Stimulated activated CD8-positive, alpha-beta memory T cell treated with anti-CD3 and anti-CD28 coated beads, Interleukin-15, amount 100 ng/mL, for 1 hour (primary cell): ENCODE measurements at places on chromosomes 5 and 9.
A peak's percentile ranks its signal among the peaks of the same experiment; 100 is the strongest.

DNA sequence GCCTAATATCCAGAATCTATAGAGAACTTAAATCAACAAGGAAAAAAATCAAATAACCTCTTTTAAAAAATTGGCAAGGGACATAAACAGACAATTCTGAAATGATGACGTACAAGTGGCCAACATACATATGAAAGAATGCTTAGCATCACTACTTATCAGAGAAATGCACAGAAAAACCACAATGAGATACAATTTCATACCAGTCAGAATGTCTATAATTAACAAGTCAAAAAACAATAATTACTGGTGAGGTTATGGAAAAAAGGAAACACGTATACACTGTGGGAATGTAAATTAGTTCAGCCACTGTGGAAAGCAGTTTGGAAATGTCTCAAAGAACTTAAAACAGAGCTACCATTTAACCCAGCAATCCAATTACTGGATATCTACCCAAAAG, 1192.0 kb downstream of the CDH12 start:
- DNase-seq: no peak

DNA sequence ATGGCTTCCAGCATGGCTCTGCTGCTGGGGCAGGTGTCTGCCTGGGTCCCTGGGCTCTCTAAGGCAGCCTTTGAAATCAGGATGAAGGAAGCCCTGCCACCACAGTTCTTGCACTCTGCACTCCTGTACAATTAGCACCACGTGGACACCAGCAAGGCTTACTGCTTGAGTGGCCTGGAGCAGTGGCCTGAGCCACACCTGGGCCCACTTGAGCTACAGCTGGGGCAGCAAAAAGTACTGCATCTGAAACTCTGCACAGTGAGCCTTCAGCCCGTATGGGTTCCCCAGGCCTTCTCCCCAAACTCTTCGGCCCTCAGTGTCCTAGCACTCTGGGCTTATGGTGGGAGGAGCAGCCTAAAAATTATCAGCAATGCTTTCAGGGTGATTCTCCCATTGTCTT, 8.0 kb upstream of the INIP start:
- no peak for DNase-seq

DNA sequence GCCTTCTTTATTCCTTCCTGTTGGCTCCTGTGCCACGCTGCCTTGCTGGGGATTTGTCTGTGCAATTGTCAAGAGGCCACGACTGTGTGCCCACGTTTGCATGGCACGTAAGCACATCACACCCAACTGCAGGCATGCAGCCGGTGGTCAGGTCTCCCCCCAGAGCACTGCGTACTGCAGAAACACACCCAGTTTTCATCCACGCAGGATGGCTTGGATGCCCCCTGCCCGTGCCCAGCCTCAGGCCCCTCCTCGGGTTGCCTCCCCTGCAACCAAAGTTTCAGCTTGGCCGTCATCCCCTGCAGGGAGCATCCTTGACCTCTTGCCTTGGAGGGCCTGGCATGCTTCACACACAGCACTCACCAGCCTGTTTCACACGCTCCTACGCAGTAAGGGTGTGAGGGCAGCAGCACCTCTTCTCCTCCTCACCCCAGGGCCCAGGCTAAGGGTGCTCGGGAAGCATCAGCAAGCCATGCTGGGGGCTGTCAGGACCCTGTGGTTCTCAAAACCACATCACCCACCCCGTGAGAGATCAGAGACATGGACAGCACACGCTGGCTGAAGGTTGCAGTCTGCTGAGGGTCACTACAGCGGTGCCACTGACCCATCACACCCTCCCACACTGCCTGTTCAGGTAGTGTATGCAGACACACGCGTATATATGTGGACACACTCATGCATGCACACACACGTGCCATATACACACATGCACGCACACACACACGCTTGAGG, 3.1 kb downstream of the MRPL36 start:
- DNase-seq: no peak

DNA sequence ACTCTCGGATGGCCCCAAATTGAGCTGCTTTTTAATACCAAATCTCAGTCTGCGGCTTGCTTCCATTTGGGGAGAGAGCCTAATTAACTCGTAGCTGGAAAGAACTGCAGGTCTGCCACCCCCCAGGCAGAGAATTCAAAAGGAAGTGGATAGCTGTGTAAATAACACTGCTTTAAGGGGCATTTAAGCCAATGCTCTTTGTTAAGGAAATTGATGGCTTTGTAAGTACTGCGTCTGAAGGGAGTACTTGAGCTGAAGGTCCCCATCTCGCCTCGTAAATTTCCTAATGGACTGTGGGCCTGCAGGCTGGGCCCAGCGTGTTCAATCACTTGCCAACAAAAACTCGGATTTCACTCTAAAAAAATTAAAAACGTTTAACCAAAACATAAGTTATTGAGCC, 132.7 kb downstream of the PAPPA start:
- no peak for DNase-seq

- DNase-seq: no peak
Observed at GRCh38 chr5:112931473-112931872, 9.4 kb upstream of the REEP5 start.

- no peak for DNase-seq
Observed at GRCh38 chr9:77903666-77904285, 127.8 kb downstream of the GNAQ start.

- no peak for DNase-seq
Observed at GRCh38 chr9:98356326-98356725, 100.9 kb upstream of the TBC1D2 start.

GRCh38 chr5:99060306-99061261, 131.8 kb upstream of the CHD1 start:
- peak; percentile 87 for DNase-seq

DNA sequence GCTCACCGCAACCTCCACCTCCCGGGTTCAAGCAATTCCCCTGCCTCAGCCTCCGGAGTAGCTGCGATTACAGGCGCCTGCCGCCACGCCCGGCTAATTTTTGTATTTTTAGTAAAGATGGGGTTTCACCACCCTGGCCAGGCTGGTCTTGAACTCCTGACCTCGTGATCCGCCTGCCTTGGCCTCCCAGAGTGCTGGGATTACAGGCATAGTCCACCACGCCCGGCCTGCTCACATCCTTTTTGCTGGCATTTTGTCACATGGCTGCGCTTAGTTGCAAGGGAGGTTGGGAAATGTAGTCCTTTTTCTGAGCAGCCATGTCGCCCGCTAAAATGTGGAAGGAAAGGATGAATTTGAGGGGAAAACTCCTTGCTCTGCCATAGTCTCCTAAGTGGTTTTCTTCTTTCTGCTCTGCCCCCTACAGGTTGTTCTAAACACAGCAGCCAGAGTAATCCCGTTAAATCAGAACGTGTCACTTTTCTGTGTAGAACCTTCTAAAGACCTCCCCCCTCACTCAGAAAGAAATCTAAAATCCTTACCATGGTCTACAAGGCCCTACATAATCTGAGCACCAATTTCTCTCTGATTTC, 57.8 kb upstream of the HSPA9 start:
- no peak for DNase-seq

DNA sequence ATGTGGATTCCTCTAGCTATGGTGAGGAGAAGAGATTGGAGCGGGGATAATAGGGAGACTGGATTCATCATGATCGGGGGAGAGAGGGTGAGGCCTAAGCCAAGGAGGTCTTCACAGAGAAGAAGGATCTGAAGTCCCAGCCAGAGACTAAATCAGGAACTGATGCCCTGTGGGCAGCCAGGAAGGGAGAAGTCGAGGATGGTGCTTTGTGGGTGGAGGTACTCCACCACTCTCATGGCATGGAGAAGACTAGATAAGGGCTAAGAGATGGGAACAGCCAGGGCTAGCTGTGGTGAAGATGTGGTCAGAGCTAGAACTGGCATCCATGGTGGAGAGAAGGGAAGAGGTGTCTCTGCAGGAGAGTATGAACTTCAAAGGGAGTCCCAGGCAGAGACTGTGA, 3.0 kb upstream of the RGS14 start:
- DNase-seq: no peak

DNA sequence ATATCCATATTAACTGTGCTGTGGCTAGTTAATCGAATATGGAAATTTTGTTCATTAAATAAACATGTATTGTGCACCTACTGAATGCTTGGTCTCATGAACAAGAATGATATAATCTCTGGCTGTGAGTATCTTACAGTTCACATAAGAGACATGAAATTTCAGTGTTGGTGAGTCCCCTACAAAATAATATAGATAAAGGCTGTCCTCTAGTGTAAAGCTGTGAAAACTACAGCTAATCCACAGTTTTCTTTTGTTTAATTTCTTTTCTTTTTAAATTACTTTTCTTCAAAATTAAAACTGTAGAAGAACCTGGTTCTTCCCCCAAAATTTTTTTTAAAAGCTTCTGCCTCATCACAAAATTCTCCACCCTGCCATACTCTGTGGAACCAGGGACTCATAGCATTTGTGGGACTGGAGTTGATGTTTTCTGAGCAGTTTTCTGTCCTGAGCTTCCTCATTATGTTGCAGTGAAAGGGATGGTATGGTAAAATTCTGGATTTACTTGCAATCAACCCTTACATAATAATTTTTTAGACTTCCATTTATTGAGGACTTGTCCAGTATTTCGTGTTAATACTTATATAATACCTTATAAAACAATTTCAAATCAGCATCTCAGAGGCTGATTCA, 135.0 kb downstream of the STK32A start:
- DNase-seq: no peak

DNA sequence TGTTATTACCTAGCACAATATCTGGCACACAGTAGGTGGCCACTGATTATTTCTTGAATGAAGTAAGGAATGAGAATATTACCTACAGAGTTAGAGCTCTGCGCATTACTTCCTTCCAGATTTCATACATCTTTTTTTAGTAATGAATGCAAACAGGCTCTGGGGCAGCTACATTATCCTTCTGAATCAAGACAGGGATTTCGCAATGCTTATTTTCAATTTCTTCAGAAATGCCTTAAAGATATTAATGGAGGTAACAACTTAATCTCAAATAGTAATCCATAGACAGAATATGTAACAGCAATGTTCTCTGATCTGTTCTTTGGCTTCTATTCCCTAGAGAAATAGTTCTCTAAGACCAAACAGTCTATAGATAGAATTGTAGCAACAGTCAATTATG, 32.6 kb downstream of the CDKN2A start:
- no peak for DNase-seq
